ENCODE measurements at places on chromosomes 3 and 15. TPM values are rescaled to one million over a fixed set of nuclear protein-coding genes. Genes with fewer than 3 reads are reported as not detected.

GRCh38 chr3:59563072-59563605 lies 513.3 kb upstream of the CFAP20DC start:
- no peak overlapping the region for H3K27ac ChIP-seq
- no peak for DNase-seq
- H3K4me1 ChIP-seq: peaks cover 29% of the 10 kb centered on the region
- H3K4me3 ChIP-seq: no peak overlapping the region
- H3K36me3 ChIP-seq: no peaks in the 10 kb centered on the region

DNA sequence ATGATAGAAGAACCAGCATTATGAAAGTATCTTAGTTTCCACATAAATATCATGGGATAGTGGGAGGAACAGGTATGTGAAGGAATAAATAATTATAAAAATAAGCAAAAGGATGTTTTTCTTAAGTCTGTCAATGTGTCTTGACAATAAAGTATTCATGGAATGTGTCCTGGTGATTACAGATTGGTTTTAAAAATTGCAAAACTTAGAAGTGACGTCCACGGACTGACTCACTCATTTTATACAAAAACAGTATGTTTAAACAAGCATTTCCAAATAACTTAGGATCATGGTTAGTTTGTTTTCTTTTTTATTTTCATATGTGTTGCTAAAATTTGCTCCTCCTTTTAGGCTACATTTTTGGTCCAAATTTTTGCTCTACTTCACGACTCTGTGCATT lies 687.0 kb upstream of the NECTIN3 start:
- no peak for DNase-seq
- no peak overlapping the region for H3K4me3 ChIP-seq
- H3K27me3 ChIP-seq: no peaks in the 10 kb centered on the region
- H3K27ac ChIP-seq: no peak overlapping the region
- no peaks in the 10 kb centered on the region for H3K4me1 ChIP-seq

DNA sequence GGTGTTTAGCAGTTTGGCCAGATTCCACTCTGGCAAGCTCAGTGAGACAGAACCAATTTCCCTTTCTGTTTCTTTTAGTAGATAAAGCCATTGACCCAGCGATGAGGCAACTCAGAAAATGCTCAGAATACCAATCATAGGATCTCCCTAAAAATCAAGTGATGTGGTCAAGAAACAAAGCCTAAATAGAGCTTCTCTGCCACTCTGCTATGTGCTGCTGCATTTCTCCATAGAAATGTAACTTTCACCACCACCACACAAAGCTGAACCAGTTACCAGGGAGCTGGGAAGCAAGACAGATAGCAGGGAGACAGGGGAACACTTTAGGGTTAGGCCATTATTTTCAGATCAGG lies 109.8 kb downstream of the RPL22L1 start:
- H3K4me1 ChIP-seq: no peaks in the 10 kb centered on the region
- no peak overlapping the region for H3K4me3 ChIP-seq
- DNase-seq: no peak
- H3K27me3 ChIP-seq: peaks cover 4% of the 10 kb centered on the region
- H3K36me3 ChIP-seq: no peaks in the 10 kb centered on the region

Gene SLC28A1
- total RNA-seq: not detected

Gene PTH1R
- not detected for total RNA-seq

DNA sequence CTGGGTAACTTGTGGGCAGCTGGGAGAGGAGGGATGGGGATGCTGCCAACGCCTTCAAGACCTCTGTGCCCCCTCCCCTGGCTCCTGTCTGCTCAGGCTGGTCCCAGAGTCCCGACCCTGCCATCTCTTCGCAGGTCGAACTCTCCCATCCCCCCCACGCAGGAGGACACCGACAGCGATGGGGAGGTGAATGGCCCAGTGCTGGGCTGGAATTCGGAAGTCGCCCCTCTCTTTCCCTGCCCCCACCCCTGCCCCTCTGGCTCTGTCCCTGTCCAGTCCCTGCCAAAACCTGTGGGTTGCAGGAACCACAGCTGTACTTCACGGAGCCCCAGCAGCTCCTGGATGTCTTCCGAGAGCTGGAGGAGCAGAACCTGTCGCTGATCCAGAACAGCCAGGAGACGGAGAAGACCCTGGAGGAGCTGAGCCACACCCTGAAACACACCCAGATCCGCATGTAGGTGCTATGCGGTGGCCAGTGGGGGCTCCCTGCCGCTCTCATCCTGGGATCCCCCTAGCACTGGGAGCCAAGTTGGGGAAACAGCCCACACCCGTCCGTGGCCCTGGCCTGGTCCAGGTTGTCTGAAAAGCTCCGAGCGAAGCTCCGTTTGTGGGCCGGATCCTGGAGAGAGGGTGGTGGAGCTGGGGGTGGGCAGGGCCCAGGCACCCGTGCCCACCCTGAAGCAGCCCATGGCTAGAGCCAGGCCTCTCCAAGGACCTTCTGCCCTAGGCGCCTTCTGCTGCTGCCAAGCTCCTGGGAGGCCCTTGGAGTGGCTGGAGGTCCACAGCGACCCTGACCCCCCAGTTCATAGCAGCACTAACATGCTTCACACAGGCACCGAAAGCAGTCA lies 28.7 kb downstream of the CFAP100 start:
- peaks cover 2% of the 10 kb centered on the region for H3K36me3 ChIP-seq
- H3K27me3 ChIP-seq: no peaks in the 10 kb centered on the region
- H3K4me3 ChIP-seq: no peak overlapping the region

GRCh38 chr3:147890114-147890513 lies 480.9 kb downstream of the ZIC1 start:
- H3K27ac ChIP-seq: no peak overlapping the region
- no peaks in the 10 kb centered on the region for H3K4me1 ChIP-seq
- no peaks in the 10 kb centered on the region for H3K27me3 ChIP-seq
- H3K36me3 ChIP-seq: no peaks in the 10 kb centered on the region
- no peak overlapping the region for H3K4me3 ChIP-seq
